MV-4-11 (cell line): ENCODE measurements at places on chromosomes 2 and 18.

DNA sequence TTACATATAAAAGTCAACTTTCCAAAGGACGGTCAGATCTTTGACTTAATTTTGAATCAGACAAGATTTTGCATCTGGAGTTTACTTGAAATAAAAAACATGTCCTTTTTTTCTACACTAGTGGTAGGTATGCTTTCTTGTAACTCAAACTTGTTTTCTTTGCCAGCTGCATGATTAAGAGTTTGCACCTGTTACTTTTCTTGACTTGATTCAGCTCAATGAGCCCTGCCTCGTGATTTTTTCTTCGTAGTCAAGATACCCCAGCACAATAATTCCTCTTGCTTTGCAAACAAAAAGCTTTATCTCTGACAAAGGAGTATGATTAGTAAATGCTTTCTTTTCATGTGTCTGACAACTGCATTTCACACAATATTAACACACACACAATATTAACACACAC, 82.3 kb downstream of the FBXO15 start:
- no peak for DNase-seq

GRCh38 chr2:21599417-21599816, 475.6 kb downstream of the TDRD15 start:
- DNase-seq = no peak

GRCh38 chr2:234973008-234973407, 21.2 kb downstream of the SH3BP4 start:
- DNase-seq = no peak

GRCh38 chr18:55539240-55539639, 48.8 kb downstream of the TCF4 start:
- no peak for DNase-seq

- no peak for DNase-seq
Observed at GRCh38 chr18:5444269-5444668, 99.5 kb downstream of the EPB41L3 start.

GRCh38 chr2:174343623-174344455, 9.1 kb downstream of the SP9 start:
- DNase-seq = no peak

DNA sequence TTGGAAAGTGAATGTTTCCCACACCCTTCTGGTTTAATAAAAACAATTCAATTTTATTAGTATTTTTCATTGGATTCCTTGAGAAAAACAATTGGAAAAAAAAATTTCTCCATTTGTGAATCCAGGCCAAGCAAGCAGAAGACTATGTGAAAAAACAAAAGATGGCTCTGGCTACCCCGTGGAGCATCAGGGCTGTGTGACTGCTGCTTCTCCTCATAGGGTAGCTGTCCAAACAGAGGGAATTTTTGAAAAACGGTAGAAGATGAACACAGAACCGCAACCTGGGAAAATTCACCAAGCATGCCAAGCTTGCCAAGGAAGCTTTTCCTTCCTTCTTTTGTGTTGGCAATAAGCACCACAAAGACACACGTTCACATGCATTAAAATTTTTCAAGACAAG, 71.3 kb upstream of the ACVR2A start:
- DNase-seq = no peak

GRCh38 chr2:180980943-180981911, 822 bp downstream of the UBE2E3 start:
- peak; percentile 10 for DNase-seq

DNA sequence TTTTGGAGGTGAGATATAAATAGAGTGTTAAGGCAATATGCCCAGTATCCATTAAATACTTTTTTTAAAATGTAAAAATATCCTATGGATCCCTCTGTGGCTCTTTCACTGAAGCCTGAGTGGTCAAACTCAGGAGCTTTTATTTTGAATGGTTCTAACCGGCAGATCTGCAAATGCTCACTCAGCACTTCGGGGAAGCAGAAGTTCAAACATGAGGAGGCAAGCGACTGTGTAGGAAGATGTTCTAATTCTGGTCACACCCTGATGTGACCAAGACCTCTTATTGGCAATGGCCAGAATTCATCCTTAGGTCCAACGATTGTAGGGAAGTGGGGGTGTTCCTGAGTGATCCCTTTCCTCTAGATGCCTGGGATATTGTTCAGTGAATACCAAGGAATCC, 168.8 kb downstream of the CDCA7 start:
- DNase-seq = peak; percentile 48

- DNase-seq = no peak
Observed at GRCh38 chr2:98477036-98477435, 32.4 kb downstream of the INPP4A start.

- DNase-seq = no peak
Observed at GRCh38 chr2:236363711-236364277, 99.6 kb upstream of the ASB18 start.

DNA sequence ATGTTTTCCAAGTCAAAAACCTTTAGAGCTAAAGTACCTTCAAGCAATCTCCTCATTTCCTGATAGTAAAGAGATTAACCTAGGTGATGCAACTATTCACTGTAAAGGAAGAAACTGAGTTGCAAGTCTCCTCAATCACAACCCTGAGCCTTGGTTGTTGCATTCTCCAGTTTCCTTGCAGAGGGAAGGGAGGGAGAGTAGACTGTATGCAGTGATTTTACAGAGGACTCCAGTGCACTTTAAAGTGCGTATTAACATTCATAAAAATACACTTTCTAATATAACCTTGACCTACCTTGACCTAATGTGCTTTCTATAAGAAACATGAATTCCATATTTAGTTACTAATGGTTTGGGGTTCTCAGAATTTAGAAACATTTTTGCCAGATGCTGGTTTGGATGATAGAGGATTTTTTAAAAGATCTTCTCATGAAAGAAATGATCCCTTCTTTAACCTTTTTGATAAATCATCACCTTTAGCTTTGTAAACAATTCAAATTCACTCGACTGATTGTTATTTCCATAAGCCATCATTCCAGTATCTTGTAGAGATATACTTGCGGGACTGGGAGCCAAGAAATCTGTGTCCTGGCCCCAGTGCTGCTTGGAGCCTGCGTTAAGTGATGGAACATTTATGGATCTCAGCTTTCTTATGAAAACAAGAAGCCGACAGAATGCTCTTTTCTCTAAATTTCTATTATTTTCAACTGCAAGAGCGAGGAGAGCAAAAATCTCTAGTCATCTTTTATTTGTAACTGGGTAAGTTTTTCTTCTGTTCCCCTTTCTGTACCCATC, 228.3 kb downstream of the ZNF521 start:
- DNase-seq = no peak

DNA sequence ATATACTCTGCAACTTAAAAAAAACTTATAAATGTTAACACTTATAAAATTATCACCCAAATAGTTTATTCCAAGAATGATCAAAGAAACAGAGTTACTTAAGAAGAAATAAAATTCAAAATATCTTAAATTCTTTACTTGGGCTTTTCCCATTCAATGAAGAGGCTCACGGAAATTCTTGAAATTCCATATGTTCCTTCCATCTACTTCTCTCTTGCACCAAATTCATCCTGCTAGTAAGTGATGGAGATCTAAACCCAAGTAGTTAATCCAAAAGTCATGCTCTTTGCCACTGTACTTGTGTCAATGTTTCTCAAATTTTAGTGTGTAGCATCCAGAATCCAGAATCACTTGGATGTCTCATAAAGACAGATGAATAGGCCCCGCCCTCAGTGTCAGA, 465.9 kb downstream of the TXNL1 start:
- DNase-seq = no peak

DNA sequence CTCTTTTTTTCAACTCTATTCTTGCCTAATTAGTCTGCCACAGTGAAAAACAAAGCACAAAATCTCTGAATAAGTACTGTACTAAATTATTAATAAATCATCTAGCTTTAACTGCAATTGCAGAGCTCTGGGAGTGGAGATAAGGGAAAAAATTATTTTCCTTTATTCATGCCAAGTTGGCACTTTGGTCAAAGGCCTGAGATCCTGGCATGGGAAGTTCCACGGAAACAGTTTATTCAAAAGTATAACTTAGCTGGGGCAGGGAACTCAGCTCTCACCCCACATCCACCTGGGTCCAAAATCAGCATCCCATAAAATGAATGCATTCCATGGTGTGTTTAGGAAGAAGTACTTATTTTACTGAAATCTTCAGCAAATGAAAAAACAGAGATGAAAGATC, 185.2 kb upstream of the APCDD1 start:
- DNase-seq = no peak

DNA sequence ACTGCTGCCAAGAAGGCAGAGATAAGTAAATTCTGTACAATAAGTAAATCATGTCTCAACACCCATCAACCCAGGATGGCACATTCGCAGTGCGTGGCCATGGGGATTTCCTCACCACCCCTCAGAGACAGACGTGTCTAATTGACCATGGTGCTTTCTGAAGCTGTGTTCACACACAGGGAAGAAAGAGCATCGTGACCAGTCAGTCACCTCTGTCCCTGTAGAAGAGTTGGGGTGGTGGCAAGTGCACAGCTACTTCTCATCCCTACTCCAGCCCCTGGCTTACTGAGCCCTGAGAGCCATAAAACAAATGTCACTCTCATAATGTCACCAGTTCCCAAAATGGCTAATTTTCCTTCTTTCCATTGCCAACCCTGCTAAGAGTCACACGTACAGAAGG, 31.3 kb upstream of the MLPH start:
- no peak for DNase-seq

DNA sequence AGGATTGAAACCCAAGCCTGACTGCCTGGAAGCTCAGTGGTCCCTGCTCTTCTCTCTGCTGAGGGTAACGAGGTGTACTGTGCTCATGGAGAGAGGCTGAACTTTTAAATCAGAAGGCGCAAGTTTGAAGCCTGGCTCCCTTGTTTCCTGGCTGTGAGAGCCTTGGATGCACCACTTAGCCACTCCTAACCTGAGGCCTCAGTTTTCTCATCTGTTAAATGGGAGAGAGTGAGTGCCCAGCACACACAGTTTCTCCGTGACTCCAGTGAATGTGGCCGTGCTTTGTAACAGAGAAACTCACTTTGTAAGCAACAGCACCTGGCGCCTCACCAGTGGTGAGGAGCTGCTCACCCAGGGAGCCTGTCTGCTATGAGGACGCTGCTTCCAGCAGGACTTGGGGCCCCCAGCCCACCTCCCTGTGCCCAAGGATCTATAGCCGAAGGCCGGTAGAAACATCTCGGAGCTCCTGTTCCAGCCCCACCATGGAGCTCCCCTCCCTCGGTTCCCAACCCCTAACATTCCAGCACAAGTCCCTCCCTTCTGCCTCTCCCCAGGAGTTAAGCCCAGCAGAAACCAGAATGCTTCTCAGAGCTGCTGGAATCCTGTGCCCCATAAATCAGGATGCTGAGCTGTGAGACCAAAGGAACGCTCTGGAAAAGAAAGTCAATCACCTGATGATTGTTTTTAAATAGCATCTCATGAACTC, 20.3 kb upstream of the KCNK3 start:
- no peak for DNase-seq

- peak; percentile 33 for DNase-seq
Observed at GRCh38 chr18:74331404-74331803, 15.8 kb downstream of the C18orf63 start.

- no peak for DNase-seq
Observed at GRCh38 chr2:128817813-128818212, 499.1 kb upstream of the HS6ST1 start.

DNA sequence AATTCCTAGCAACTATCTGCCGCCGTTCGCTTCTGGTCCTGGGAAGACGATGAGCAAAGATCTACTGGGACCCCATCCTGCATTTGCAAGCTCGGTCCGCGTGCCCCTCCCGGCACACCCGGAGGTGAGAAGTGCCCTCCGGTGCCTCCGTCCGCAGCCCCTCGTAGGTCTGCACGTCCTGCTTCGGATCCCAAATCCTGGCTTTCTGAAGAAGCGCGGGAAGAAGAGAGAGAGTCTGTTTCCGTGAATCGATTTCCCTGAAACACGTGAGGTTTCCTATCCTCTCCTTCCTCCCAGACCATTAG, 5.0 kb upstream of the OSR1 start:
- no peak for DNase-seq

DNA sequence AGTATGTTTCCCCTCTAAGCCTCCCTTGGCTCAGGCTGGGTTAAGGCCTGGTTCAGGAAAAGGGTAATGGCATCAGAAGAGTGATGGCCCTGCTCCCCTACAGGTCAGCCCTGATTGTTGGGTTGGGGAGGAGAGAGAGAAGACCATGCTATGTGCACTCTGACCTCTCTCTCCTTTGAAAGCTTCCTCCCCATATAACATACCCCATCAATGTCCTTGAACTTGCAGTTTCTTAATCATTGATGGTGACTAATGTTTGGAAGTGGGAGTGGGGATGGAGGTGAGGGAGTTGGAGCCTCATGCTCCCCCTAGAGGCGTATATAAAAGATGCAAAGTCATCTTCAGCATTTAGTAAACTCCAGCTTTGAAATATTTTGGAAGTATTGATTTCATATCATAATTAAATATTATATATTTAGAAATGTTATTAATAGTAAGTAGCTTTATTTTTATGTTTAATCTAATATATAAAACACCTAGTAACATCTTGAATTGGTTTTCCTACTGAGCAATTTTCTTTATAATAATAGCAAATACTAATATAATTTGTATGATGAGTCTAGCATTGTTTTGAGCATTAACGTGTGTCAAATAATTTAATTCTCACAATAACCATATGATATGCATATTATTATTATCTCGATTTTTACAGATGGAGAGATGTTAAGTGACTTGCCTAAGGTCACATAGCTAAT, 8.8 kb downstream of the PLCL1 start:
- DNase-seq = peak; percentile 58

DNA sequence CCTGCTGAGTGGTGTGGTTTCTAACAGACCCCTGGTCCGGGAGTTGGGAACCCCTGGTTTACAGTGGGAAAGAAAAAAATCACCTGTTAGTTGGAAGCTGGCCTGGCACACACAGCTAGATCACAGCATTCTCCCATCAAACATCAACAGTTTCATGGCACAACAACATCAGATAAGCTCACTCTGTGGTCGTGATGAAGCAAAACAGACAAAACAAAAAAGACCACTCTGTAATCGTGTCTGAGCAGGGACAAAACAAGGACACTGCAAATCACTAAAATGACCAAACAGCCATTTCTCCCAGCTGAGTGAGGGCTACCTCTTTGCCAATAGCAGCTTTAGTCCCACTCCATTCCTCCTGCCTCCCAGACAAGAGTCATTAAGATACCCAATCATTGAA, 9.0 kb upstream of the IMPACT start:
- DNase-seq = no peak

GRCh38 chr2:100248044-100248330, 74.3 kb downstream of the LONRF2 start:
- DNase-seq = no peak
